ENCODE measurements at places on chromosomes 7 and 10.

GRCh38 chr7:69603351-69603750 is 5.1 kb downstream of the AUTS2 start:
- no peak for DNase-seq

- no peak for DNase-seq
Measured at GRCh38 chr7:158819571-158820203, 9.6 kb downstream of the ESYT2 start.

- DNase-seq, result no peak
Measured at GRCh38 chr10:34163075-34163905, 651.8 kb downstream of the PARD3 start.

- DNase-seq, result no peak
Measured at GRCh38 chr7:151895631-151896031, 18.7 kb upstream of the PRKAG2 start.
